ENCODE measurements at places on chromosomes 5 and 9.

GRCh38 chr9:19028835-19029451 is 4.1 kb downstream of the SAXO1 start:
- DNase-seq, result no peak

- no peak for DNase-seq
Observed at GRCh38 chr5:108379722-108380530, 2.0 kb downstream of the FBXL17 start.

GRCh38 chr5:76468635-76469425 is 65.7 kb downstream of the IQGAP2 start:
- DNase-seq, result no peak

DNA sequence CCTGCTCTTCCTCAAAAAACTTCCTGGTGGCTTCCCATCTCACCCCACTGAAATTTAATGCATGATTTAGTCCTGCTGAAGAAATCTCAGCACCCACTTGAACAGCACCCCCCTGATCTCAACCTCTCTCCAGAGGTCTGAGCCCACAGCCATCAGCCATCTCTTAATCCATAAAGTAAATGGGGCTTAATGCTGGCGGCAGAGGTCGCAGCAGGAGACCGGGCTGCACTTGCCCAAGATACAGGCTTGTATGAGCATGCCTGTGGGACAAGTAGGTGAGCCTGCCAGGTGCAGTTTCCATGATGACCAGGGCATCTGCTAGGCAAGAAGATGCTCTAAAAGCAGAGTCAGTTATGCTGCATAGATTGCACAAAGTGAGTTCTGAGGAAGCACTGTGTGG is 52.4 kb upstream of the CTXN3 start:
- no peak for DNase-seq

DNA sequence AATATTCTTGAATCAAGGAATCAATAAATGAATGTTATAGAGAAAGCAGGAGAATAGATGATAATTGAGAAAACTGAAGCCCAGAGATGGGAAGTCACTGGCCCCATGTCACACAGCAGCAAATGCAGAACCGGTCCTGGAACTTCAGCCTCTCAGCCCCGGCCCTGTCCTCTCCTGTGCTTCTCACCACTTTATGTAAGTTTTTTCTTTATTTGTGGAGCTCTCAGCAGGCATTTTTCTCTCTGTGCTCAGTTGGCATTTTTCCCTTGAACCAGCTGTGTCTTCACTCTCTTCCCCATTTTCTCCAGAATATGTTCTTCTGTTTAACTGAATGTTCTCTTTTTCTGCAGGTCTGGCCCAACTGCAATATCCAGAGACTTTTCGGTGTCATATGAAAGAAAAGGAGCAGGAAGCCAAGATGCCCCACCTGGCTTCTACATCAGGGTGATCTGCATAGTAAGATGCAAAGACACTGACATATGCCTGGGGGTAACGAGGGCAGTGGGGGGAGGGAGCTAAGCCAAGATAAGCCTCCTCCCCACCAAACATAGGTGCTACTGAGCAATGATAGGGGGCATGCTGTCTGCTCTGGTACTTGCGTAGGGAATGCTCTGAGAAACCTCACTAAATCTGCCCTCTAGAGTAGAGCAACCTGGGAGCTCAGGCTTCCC is 12.8 kb upstream of the LCP2 start:
- no peak for DNase-seq

GRCh38 chr9:110707419-110707818 is 38.8 kb downstream of the MUSK start:
- DNase-seq, result peak; percentile 73

DNA sequence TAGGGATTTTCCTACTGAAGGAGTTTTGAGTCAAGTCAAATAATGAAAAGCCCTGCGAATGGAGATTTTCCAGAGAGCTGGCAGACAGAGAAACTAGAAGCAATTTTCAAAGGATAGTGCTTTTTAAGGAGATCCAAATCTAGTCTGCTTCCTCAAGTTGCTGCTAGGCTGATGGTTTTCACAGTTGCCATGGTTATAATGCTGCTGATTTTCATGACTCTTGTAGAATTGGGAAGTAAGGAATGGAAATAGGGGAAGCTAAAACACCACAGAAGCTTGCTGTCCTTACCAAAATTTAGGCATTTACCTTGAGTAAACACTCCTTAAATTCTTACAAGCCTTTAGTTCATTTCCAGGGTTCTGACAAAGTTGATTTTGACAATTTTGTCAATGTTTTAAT is 30.1 kb upstream of the HAPLN1 start:
- no peak for DNase-seq

GRCh38 chr5:117763271-117763670 is 1188.6 kb upstream of the SEMA6A start:
- DNase-seq, result no peak

DNA sequence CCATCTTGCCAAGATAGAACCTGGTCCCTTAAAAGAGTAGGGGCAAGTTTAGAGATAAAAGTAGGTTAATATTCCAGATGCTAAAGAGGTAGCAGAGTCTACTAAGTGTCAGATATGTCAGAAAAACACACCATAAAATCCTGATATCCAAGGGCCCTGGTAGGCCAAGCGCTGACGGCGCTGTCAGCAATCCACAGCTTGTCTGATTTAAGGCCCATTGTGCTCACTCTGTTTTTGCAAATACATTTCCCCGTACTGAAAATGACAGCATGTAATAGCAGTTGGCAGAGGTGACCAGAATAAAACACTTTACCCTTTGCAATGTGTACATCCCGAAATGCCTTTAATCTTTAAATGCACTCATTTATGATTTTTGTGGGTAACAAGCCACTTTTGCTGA is 9.9 kb upstream of the NUDT12 start:
- no peak for DNase-seq

GRCh38 chr9:114321759-114322158 is 1.1 kb upstream of the ORM1 start:
- no peak for DNase-seq

GRCh38 chr9:122122468-122122867 is 29.4 kb upstream of the TTLL11 start:
- DNase-seq, result no peak

DNA sequence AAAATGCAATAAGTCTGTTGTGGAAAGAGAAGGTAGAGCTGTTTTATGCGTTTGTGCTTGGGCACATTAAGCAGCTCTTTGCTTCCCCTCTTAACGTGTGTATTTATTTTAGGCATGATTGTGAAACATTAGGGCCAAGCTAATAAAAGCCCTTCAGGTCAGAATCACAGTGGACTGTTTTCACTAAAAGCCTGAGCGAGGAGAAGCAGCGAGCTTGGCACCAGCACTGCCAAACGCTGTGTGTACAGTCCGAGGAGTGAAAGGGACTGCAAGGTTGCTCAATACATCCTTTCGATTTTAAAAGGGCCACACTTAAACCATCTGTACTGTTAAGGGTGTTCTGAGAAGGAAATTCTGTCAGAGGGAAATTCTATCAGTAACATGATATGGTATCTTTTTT is 107.2 kb upstream of the CKMT2 start:
- no peak for DNase-seq

GRCh38 chr5:118069452-118069851 is 918.9 kb downstream of the DTWD2 start:
- DNase-seq, result no peak

DNA sequence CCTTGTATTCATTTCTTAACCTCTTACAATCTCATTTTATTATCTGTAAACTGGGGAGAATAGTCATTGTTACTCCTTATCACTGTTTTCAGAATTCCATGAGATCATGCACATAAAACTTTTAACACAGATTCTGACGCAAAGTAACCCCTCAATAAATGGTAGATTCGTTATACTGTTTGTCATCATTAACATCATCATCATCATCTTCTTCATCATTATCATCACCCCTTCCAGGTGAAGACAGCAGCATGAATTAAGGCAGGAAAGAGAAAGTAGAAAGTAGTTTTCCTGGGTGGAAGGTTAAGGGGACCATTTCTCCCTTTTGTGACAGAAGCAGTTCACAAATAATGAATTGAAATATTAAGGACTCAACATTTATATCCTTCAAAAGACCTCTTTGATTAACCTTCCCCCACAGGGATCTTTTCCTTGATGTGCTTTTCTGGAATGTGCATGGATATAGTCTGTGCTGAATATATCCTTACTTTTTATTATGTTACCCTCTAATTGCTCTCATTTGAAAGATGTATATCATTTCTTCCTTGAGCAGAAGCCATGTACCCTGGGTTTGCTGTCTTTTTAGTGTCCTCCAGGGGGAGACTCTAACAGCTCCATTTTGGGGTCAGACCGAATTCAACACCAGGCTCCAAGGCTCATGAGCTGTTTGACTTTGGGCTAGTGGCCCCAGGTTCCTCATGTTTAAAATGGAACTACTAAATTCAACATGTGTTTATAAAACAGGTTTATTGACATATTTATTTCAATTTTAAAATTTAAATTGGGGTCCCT is 1029.9 kb upstream of the WWC1 start:
- no peak for DNase-seq

DNA sequence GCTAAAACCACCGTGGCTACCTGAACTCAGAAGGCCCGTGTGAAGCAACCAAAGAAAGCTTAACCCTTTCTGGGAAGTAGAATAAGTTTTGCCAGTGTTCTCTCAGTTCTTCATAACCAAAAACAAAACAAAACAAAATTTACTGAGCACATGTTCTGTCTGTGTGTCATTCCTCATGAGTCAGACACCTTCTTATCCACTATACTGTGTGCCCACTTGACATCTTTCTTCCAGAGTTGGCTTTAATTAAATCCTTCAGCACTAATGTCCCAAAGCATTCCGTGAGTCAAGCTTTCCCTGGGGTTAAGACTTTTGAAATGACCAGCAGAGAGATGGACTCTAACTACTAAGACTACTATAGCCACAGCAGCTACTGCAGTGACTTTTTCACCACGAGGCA is 61.3 kb downstream of the GLIS3 start:
- no peak for DNase-seq

DNA sequence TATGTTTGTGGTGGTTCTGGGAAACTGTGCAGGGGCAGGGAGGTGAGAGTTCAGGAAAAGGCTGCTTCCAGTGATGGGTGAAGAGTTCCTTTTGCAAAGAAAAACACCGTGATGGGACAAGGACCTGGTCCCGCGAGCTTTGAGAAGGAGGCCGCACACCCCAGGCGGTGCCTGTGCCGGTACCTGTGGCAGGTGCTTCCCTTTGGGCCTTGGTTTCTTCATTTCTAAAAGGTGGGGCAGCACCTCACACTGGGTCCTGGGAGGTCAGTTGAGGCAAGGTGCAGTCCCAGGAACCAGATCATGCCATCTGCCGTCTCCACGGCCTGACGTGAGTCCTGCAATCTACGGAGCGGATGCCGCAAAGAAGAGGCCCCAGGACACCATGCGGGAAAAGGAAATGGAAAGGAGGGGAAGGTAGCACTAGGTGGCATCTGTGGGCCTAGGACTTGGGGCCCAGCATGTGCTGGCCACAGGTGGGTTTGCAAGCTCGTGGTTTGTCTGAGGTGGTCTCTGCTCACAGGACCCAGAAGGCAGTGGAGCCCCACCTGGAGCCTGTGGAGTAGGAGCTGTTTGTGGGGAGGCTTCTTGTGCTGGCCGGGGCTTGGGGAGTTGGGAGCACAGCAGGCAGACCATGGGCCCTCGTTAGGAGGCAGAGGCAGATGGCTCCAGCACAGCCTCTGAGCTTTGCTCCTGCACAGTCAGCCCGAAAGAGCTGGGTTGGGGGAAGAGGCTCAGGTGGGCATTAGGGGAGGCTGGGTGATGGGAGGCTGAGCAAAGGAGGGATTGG is 131.6 kb downstream of the CACNA1B start:
- no peak for DNase-seq

DNA sequence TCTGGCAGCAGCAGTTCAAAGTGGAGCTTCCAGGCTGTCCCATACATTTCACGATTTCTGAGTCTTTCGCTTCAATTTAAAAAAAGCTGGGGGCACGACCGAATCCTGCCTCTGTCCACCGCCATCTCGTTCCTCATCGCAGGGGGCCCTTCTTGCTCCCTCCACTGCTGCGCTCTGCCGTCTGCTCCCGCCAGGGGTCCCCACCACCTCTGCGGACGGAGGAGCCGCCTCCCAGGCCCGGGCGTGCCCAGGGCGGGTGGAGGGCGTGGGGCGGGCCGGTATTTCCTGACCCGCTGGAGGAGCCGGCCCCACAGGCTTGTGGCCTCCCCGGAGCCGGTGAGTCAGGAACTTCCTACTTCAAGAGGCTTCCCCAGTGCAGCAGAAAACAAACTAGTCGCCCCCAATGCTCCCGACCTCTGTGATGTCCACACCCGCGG is 50.4 kb downstream of the USP20 start:
- peak; percentile 55 for DNase-seq

DNA sequence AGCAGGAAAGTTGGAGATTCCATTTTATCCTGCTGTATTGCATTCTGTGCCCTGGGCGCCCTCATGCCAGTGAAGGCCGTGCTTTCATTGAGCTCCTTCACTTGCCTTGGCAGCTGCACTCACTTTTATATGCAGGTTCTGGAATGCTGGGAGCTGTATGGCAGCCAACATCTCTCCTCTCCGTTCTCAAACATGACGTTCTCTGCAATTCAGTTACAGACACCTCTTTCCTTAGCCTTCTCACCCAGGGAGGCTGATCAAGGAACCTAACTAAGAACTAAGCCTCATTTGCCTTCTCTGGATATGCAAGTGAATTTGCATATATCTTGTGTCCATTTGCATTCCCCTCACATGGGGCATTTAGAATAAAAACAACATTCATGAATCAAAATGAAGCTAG is 29.4 kb upstream of the PURA start:
- DNase-seq, result no peak

GRCh38 chr5:56918054-56918453 is 8.7 kb downstream of the SETD9 start:
- DNase-seq, result no peak

GRCh38 chr5:463301-463700 is 20.3 kb downstream of the EXOC3 start:
- DNase-seq, result no peak

DNA sequence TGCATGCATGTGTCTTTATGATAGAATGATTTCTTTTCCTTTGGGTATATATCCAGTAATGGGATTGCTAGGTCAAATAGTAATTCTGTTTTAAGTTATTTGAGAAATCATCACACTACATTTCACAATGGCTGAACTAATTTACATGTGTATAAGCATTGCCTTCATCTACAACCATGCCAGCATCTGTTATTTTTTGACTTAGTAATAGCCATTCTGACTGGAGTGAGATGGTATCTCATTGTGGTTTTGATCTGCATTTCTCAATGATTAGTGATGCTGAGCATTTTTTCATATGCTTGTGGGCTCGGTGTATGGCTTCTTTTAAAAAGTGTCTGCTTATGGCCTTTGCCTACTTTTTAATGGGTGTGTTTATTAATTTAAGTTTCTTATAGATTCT is 102.3 kb upstream of the CCDC112 start:
- no peak for DNase-seq

GRCh38 chr5:96819806-96820205 is 12.1 kb upstream of the ERAP1 start:
- no peak for DNase-seq

DNA sequence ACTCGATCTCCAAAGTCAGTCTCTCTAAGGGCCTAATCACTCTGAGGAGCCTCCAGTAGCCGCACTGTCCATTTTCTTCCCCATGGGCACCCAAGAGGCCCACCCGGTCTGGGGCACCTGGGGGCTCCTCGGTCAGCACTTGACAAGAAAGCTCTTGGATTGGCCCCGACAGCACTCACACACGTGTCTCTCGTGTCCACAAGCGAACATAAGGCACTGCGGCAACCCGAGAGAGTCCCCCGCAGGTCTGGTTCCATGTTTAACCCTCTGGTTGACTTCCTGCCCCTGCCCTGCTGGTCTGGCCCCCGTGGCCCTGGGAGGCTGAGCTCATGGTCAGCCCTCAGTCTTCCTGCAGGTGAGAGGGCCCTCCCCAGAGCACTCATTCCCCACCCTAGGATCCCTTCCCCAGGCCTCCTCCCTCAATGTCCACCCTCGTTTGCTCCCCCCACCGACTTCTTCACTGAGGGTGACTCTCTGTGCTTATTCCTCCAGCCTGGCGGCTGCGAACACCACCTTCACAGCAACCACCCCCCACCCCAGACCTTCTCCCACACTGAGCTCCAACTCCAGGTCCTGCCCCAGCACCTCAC is 16.3 kb upstream of the LRRC14B start:
- no peak for DNase-seq

Data from NCI-H1417 treated with DMSO at 0.1 percent for 48 hours (cell line).